Fibroblast of lung (primary cell): ENCODE measurements at places on chromosomes 16 and 17.

DNA sequence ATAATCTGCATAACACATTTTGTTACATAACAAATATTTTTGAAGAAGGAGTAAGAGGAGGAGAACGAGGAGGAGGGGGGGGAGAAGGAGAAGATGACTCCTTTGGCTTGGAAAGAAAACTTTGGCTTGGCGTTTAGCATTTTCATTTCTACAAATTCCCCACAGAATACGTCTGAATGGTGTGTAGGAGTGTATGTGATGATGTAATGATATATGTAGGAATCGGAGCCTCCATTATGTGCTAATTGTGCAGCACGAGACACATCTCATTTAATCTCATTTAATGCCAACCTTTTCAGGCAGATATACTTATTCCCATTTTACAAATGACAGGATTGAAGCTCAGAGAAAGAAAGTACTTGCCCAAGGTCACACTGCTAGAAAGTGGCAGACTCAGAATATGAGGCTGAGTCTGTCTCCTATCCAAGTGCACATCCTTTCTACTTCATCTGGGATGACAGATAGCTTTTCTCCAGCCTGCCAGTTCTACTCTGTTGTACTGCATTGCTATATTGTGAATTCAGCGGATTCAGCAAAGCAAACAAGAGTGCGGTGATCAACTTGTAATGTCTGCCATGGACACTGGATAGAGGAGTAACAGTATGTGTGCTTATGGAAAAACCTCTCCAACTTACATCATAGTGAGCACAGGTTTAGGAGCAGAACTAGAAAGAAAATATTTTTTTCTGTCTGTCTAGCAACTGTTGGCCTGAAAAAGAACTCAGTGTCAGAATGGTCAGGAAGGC lies 10.4 kb upstream of the SLC47A2 start:
- DNase-seq, result peak; percentile 18

- no peak for DNase-seq
Observed at GRCh38 chr16:9151074-9151473, 59.6 kb downstream of the HAPSTR1 start.

GRCh38 chr16:81632392-81633146 lies 146.5 kb upstream of the PLCG2 start:
- peak; percentile 95 for DNase-seq

- DNase-seq, result no peak
Observed at GRCh38 chr16:81718637-81719036, 60.5 kb upstream of the PLCG2 start.

DNA sequence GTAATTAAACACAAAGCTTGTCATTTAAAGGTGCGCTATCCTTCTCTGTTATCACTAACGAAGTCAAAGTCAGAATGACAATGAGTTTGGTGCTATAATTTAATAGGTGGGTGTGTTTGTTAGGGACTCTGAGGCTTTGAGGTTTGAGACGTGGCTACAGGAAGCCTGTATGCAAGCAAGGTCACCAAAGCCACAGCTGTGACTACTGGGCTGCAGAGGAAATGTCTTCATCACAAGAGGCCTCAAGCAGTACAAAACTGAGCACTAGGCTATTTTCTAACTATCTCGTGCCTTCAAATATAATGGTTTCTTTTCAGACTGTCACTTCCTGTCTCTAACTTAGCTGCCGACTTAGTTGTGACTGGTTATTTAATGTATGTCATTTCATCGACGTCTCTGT lies 141.2 kb downstream of the AATF start:
- DNase-seq, result no peak

GRCh38 chr17:3543453-3543852 lies 14.2 kb downstream of the TRPV3 start:
- no peak for DNase-seq

- DNase-seq, result no peak
Observed at GRCh38 chr16:74268372-74268782, 28.2 kb upstream of the PSMD7 start.

DNA sequence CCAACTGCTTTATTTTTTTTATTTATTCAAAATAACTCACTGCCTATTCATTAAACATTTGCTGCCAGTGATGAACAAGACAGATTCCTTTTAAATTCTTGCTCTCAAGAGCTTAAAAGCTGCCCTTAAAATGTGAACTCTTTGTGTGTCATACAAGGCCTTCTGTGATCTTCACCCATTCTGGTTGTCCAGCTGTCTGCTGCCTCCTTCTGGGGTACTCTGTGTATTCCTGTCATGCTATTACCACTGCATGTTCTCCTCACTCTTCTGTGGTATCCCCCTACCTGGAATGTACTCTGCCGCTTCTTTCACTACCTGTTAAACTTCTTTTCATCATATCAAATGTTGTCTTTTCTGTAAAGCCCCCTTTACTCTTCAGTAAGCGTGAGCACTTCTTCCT lies 165.8 kb downstream of the CHD9 start:
- DNase-seq, result no peak

DNA sequence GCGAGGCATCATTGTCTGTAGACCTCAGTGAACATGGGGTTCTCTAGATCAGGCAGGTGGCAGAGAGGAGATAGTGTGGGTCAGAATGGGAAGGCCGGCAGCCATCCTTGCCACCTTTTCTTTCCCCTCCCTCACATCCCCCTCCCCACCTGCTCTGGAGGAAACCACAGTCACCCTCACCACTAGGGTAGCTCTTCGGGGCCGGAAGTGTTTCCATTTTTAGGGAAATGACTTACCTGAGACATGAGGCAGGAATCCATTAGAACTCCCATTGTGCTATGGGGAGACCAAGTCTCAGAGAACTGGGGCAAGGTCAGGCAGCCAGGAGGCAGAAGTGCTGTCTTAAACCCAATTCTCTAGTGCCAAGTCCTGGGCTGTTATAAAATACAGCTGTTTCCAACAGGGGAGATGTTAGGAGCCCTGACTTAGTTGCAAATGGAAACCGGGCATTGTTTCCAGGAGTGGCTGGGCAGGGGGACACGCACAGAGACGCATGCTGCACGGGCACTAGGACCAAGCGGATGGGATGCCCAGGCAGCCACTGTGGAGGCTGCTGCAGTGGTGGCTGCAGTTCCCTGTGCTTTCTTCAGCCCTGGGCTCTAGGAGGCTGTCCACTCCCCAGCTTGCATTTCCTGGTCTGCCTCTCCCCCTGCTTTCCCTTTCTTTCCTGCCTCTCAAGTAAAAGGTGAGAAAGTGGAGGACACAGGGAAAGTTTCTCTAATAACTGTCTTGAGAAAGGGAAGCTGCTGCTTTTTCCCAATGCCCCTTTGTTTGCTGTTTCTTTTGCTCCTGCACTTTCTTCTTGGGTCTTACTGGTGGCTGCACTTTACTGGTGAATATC lies 2.8 kb downstream of the HAS3 start:
- no peak for DNase-seq

GRCh38 chr16:57666353-57667047 lies 1.6 kb upstream of the ADGRG3 start:
- DNase-seq, result no peak

GRCh38 chr17:57810721-57811637 lies 38.9 kb downstream of the MRPS23 start:
- peak; percentile 23 for DNase-seq

DNA sequence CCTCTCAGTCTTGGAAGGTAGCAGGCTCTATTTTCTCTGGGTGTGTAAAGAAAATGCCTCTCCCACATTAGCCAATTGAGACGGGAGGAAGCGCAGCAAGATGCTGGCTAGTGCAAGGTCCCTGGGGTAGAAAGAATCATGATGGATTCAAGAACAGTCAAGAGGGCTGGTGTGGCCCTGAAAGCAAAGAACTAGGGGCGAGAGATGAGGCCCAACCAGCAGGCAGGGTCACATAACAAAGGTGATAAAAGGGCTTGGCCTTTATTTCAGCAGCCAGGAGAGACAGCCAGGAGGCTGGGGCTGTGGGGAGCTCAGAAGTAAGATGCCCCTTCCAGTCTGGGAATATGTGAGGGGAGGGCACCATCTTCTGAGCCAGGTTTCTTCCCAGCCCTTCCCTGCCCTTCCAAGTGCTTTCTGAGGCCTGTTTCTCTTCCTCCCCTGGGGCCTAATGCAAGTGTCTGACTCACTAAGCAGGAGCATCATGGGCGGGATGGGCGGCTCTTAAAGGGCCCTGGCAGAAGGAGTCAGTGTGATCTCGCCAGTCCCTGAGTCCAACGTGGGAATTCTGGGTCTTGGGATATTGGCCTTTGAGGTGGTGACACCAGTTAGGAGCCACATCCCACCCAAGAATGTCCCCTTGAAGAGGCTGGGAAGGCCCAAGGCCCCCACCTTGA lies 3.9 kb upstream of the NLRC5 start:
- DNase-seq, result peak; percentile 88

GRCh38 chr17:64173646-64174045 lies 43.7 kb upstream of the ERN1 start:
- DNase-seq, result no peak

- DNase-seq, result no peak
Observed at GRCh38 chr17:35167046-35167445, 19.4 kb downstream of the UNC45B start.

GRCh38 chr16:83615141-83615952 lies 192.4 kb upstream of the HSBP1 start:
- peak; percentile 15 for DNase-seq

GRCh38 chr17:46722662-46723285 lies 95.7 kb downstream of the WNT3 start:
- no peak for DNase-seq

GRCh38 chr17:13678841-13679240 lies 77.1 kb upstream of the HS3ST3A1 start:
- DNase-seq, result no peak

- DNase-seq, result no peak
Observed at GRCh38 chr17:15457723-15458094, 9.7 kb downstream of the CDRT4 start.

DNA sequence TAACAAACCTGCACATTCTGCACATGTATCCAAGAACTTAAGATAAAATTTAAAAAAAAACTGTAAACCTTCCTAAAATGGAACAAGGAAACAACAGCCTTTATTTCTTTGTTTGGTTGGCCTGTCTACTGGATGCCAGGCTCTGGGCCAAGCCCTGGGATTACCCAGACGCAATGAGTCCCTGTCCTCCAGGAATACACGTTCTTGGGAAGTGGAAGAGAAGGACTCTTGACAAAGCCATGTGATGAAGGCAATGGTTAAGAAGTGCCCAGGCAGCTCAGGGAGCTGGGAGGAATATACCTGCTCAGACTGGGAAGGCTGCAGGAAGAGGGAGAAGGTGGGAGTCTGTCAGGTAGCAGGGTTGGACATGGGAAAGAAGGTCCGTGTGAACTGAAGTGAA lies 115.4 kb downstream of the AXIN2 start:
- no peak for DNase-seq

DNA sequence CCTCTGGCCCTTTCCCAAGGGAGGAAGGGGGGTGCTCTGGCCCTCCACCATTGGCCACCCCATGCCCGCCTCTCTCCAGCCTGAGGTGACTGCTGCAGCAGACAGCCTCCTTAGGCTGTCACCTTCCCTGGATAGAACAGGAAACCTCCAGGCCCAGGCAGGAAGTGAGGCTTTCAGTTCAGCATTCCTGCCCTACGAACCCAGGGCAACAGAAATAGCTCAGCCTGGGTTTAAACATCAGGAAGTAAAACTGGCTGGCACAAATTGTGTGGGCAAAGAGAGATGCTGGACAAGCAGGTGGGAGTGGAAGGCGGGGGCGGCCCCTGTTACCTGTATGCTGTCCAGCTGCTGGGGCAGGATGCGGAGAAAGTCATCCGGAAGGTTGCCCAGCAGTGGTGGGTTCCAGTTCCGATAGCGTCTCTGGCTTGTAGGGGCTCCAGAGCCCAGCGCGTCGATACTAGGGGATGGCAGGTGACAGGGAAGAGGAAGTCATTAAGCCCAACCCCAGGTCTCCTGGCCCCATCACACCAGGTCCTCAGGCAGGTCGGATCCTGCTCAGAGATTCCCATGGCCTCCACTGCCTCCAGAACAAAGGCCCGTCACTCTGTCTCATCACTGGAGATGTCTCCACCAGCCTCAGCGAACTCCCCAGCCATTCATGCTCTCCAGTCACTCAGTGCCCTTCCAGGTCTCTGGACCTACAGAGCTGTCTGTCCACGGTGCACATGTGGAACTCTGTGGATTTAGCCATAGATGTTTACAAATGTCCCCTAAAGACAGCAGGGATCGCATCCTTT lies 23.6 kb upstream of the MRPS23 start:
- DNase-seq, result no peak

DNA sequence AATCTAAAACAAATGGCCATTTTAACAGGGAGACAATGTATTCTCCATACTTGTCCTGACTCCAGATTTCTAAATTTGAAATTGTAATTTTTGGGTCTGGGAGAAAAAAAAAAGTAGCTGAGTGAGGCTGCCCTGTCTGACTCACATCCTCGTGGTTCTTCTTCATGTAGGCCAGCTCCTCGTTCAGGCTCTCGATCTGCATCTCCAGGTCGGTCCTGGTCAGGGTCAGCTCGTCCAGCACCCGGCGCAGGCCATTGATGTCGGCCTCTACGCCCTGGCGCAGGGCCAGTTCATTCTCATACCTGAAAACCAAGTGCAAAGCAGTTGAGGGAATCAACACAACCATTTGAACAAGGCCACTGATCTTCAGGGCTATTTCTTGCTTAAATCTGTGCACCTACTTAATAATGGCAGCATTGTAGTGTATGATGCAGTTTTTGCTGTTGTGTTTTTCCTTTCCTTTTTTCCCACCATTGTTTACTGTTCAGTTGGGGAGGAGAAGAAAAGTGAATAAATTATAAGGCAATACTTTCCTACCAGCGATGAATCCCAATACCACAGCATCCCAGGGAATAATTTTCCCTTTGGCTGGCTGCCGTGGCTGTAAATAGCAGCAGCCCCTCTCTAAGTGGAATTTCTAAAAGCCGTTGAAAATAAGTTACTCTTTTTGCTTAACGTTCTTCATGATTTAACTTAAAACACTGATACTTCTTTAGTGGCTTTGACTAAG lies 2.2 kb downstream of the KRT12 start:
- no peak for DNase-seq

GRCh38 chr17:77182205-77183172 lies 41.7 kb downstream of the SEC14L1 start:
- no peak for DNase-seq

DNA sequence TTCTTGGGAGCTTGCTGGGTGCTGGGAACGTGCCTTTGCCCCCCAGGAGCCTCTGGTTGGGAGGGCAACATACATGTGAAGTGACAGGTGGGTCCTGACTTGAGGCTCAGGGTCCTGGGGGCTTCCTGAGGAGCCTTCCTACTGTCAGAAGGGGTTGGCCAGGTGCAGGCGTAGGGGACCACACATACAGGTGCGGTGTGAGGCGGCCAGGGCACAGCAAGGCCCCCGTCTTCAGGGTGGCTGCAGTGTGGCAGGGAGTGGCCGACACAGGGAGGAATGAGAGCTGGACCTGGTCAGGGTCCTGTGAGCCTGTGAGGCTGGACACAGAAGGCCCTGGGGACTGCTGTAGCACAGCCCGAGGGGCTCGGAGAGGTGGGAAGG lies 10.6 kb downstream of the TCF25 start:
- DNase-seq, result no peak
